LHCN-M2 (cell line): ENCODE measurements at places on chromosomes 5 and 9.

DNA sequence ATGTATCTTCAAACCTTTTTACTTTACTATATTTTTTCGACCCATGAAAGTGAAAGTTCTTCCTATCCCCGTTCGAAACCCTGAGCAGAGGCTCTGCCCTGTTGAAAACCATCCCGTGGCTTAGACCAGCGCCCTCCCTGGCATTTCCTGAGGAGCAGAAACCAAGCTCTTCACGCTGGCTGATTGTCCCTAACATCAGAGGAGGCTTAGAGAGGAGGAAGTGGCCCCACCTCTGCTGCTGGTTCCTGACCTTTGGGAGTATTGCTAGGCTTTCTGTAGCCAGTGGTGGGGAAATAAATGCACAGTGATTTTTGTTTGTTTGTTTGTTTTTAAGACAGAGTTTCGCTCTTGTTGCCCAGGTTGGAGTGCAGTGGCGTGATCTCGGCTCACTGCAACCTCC, 4.2 kb upstream of the PTGES start:
- no peak for DNase-seq

GRCh38 chr5:81767938-81768337, 17.0 kb upstream of the SSBP2 start:
- no peak for DNase-seq

DNA sequence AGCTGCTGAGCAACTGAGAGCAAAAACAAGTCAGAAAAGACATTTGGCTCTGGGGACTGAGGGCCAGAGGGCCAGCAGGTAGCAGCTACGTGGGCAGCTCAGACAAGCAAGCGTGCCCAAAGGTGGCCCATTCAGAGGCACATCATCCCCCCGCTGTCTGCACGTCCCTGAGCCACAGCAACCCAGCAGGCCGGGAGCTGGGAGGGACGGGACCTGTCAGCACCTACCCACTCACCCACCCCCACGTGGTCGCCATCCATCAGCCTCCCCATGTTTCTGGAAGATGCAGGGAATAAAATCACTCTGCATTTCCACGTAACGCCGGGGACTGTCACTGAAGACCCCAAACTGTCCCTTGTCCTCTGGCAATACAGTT, 167.8 kb downstream of the COL23A1 start:
- DNase-seq = no peak

DNA sequence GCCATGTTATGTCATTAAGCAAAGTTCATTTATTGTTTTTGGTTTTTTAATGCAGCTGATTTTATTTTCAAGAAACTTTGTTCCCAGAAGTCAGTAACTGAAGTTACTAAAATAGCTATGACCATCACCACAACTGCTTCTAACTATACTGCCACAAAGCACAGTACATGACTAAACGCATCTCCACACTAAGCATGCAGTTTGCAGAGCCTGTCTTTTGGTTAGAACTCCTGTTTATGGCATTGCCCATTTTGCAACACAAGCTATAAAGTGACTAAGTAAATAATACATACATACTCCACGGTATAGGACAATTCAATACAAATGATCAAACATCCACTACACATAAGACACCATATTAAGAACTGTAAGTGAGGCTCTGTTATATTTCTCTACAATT, 109.7 kb downstream of the MLLT3 start:
- peak; percentile 37 for DNase-seq

DNA sequence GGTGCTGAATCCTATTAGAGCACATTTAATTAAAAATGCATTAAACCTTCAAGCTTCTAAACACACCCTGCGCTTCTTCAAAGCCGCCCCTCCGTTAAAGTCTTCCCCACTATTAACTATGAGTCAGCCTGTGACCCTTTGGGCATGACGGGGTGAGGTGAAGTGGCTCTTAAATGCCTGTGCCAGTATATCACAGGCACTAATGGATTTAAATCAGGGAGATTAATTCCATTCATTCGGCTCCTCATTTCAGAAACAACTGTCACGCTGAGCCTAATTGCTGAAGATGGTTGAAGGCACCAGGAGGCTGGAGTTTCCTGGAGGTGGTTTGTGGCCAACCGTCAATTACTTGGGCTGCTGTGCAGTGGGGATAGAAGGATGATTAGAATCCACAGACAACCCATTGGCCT, 192.6 kb upstream of the MSX2 start:
- DNase-seq = no peak

- no peak for DNase-seq
These were observed 179.2 kb downstream of the MACROH2A1 start for GRCh38 chr5:135219868-135220267.

GRCh38 chr9:120299785-120300184, 280.2 kb downstream of the CDK5RAP2 start:
- DNase-seq = no peak

DNA sequence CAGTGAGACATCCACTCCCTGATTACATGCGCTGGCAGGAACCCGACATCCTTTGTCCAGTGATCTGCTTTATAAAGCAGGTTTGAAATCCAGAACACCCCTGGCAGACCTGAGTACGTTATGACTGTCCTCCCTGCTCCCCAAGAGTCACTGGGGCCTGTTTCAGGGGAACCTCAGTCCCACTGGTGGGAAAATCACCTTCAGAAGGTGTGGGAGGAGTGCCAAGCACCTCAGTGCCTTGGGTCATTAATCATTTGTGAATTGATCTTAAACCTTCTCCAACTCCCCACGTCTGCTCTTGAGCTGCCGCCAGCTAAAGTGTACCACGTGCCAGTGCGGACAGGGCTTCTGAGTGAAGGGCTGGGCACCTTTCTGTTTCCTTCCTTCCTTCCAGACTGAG, 16.2 kb downstream of the SLC6A3 start:
- no peak for DNase-seq

DNA sequence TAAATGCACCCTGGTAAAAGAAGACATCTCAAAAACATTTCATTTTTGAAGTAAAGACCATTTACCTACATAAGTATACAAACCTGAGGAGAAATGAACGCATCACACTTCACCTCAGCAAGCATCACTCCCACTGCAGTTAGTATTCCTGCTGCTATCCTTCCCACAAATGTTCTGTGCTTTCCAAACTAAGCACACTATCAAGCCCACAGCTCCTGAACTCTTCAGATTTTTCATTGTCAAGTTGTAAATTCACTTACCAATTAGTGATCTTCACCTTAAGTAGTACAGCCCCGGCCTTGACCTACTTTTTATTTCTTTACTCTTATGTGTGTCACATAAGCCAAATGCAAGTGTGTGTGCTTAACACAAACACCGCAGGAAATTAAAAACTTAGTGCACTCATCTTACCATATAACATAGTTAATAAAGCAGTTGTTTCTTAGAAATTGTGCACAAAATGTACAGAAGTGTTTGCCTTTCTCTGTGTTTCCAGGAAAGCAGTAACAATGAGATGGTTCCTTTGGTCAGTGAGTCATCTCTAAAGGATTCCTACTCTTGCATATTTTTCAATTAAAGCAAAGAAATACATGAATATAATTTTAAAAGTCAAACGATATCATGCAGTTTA, 169.4 kb downstream of the APBA1 start:
- peak; percentile 50 for DNase-seq

GRCh38 chr9:14279671-14280070, 34.3 kb downstream of the NFIB start:
- DNase-seq = no peak

GRCh38 chr9:38339087-38339486, 53.4 kb upstream of the ALDH1B1 start:
- DNase-seq = peak; percentile 83

GRCh38 chr9:112502175-112502946, 15.7 kb downstream of the KIAA1958 start:
- no peak for DNase-seq

GRCh38 chr5:32935283-32935682, 224.2 kb downstream of the NPR3 start:
- no peak for DNase-seq

DNA sequence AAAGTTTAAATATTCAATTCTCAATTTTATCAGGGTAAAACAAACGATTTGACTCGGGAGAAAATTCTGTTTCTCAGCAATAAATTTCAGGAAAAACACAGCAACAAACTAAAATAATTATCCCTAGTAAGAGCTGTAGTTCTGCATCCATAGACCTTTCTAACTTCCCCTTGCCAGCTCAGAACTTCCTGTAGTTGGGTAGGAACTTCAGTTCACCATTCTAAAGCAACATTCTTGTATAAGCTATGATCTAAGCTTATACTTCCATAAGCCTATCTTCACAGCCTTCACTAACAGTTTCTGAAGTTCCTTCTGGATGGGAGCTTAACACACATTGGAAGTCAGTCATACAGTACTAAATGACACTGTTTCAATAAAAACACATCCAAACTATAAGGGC, 96.6 kb downstream of the UBAP2 start:
- no peak for DNase-seq

- no peak for DNase-seq
These were observed 42.0 kb downstream of the TMEM174 start for GRCh38 chr5:73214996-73215395.

- DNase-seq = peak; percentile 47
These were observed 97.3 kb downstream of the SIL1 start for GRCh38 chr5:139100825-139101224.

- no peak for DNase-seq
These were observed 36.2 kb upstream of the TENT2 start for GRCh38 chr5:79575996-79576395.

GRCh38 chr5:154449786-154450185, 4.0 kb downstream of the SAP30L start:
- peak; percentile 12 for DNase-seq

GRCh38 chr9:79127661-79128060, 444.1 kb upstream of the TLE4 start:
- DNase-seq = no peak

- no peak for DNase-seq
These were observed 171.4 kb upstream of the SGCD start for GRCh38 chr5:156155598-156155997.

DNA sequence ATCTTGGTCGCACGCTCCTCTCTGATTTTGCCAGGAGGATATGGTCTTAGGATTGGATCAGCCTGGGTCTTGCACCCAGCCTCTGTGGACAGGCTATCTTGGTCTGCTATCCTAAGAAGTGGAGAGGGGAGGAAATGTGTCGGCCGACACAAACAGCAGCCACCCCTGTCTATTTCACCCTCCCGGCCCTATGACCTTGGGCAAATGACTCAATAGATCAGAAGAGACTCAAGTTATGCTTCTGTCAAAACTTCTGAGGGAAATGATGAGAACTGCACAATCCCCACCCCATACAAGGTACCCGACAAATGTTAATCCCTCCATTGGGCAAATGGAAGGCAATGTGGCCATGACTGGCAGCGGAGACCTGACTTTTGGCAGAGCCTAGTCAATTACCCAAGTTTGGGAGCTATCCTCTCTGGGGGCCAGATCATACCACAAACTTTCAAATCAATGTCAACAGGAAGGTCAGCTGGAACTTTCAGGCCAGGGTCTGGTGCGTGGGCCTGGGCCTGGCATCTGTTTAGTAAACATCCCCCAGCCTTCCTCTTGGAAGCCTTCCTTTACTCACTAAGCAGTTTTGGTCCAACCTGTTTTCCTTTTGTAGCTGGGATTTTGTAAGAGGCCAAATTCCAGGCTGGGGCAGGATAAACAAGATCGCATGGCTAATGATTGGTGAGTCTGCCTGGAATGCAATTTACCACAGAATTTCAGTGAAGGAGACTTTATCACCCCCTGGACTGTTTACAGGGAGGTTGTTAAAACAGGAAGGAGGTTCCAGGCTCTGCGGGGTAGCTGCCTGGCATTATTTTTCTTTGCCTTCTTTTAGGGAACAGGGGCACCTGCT, 64.2 kb upstream of the CPEB4 start:
- peak; percentile 82 for DNase-seq

- no peak for DNase-seq
These were observed 15.2 kb downstream of the FBXL7 start for GRCh38 chr5:15515229-15515628.
